Activated gamma-delta T cell treated with anti-CD3 and anti-CD28 coated beads, Interleukin-2, amount 50 U/mL, for 16 hours (primary cell): ENCODE measurements at places on chromosomes 4 and X.
A peak's percentile ranks its signal among the peaks of the same experiment; 100 is the strongest.

DNA sequence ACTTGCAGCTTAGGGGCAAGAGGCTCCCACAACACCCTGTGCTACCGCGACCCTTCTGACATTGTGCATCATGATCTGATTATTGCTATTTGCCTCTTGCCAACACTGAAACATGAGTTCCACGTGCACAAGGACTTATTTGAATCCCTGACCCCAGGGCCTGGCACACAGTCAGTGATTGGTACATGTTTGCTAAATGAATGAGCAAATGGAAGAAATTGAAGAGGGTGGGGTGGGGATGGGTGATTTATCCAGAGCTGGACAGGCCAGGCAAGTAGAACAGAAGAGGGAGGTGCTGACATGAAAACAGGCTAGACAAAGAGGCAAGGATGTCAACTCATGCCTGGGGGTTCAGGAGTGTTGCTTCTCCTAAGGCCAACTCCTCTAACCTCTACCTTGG is 24.9 kb upstream of the RPL39 start:
- no peak for DNase-seq

GRCh38 chr4:177802661-177803060 is 360.4 kb upstream of the AGA start:
- DNase-seq: no peak

DNA sequence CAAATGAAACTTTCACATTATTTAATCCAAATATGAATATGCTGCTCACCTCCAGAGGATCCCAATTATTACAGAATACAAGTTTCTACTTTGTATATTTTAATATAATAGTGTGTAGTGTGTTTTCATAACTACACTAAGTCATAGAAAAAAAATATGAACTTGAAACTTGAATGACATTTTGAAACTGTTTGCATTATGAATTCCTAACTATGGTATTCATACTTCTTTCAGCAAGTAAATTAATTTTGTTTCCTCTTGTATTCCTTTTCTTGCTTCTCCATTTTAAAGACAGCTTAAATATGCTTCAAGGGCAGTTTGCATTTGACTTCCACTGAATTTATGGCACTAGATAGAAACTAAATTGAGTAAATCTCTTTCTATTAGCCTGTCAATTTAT is 177.1 kb downstream of the BMPR1B start:
- DNase-seq: no peak

- no peak for DNase-seq
These were observed 5.5 kb downstream of the TMEM131L start for GRCh38 chr4:153471698-153472093.

GRCh38 chr4:113537628-113538027 is 223.9 kb downstream of the CAMK2D start:
- DNase-seq: no peak

- no peak for DNase-seq
These were observed 61.3 kb upstream of the TXK start for GRCh38 chr4:48195374-48195773.

- peak; percentile 87 for DNase-seq
These were observed 9.9 kb downstream of the TNIP2 start for GRCh38 chr4:2745981-2746806.

DNA sequence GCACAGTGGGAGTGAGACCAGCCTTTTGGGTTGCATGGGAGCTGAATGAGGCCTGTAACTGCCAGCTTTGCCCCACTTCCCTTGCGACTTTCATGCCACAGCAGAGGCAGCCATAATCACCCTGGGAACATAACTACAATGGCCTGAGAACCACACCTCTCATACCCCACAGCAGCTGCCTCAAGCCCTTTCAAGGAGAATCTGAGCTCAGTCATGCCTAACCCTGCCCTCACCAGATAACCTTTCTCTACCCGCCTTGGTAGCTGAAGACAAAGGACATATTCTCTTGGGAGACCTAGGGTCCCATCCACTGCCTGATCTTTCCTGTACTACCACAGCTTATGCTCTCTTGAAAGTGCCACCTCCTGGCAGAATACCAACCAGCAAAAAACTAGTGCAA is 599.9 kb upstream of the IGFBP7 start:
- no peak for DNase-seq

- DNase-seq: no peak
These were observed 110.2 kb downstream of the FAM53A start for GRCh38 chr4:1573830-1574459.

DNA sequence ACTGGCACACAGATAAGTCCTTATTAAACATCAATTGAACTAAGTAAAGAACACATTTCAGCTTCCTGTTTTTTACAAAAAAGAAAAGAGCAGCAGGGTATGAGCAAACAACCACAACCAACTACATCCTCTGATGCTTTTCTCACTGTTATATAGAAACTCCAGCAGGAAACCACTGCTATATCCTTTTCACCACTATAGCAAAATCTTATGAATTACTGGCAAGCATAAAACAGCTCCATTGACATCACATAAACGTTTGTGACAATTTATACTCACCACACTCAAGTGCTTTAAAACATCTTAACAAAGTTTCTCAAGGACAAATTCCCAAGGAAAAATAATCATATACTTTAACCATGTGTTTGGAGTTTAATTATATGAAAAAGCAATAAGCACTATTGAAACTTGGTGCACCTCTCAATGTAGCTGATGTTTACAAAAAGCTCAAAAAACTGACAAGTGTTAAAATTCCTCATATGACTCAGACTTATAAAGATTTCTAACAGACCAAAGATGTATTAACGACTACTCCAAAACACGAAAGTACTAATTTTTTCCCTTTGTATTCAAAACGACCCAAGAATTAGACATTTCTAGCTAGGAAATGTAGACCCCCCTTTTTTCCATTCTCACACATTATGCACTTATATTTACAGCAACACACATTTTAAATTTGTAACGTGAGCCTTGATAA is 12.9 kb downstream of the GPRIN3 start:
- DNase-seq: no peak

- DNase-seq: no peak
These were observed 9.3 kb upstream of the SH3TC1 start for GRCh38 chr4:8189551-8190466.

GRCh38 chr4:25343671-25344070 is 31.1 kb downstream of the ZCCHC4 start:
- no peak for DNase-seq

GRCh38 chr4:25031077-25031621 is 403 bp upstream of the LGI2 start:
- no peak for DNase-seq

GRCh38 chr4:33078145-33078544 is 2358.0 kb downstream of the PCDH7 start:
- no peak for DNase-seq

DNA sequence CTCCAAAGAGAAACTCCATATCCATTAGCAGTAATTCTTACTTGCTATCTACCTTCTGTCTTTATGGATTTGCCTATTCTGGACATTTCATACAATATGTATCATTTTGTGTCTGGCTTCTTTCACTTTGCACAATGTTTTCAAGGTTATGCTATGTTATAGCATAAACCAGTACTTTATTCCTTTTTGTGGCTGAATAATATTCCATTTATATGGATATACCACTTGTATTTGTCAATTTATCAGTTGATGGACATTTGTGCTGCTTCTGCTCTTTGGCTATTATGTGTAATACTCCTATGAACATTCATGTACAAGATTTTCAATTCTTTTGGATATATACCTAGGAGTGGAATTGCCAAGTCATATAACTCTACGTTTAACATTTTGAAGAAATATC is 18.9 kb upstream of the HPSE start:
- no peak for DNase-seq

DNA sequence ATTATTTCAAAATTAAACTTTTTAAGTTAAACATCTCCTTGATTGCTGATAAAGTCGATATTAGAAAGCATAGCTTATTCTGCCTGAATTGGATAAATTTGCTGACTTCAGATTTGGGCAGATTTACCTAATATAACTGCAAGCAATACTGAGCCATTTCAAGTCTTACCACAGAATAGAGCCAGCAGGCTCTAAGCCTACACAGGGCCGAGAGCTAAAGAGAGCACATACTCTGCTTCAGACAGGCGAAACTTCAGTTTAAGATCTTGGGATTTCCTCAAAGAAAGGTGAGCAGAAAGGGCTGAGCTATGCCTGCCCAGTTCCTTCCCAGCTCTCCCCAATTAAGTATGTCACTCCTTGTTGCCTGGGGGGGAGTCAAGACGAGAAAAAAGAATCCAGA is 240.6 kb upstream of the NOCT start:
- no peak for DNase-seq

GRCh38 chr4:109049926-109050325 is 252.5 kb downstream of the COL25A1 start:
- DNase-seq: no peak

DNA sequence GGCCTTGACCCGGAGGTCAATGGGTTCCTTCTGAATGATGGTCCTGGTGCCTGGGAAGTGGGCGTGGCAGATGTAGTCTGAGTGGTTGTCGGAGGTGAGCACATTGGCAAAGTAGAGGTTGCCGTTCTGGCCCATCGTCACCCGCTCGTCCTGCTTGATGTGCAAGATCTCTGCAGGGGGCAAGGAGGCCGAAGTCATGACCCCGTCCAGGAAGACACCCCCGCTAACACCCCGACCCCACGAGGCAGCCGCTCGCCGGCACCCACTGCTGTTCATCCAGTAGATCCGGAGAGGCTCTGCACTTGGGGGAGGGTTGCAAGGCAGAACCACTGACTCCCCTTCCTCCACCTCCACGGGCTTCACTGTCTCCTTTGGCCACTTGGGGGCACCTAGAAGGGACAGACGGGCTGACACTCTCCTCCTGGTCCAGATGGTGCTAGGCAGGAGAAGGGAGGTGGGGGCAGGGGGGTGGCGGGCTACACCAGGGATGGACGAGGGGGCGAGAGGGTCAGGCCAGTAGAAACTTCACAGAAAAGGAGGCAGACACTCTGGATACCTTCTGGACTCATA is 15.1 kb downstream of the L1CAM start:
- DNase-seq: no peak

GRCh38 chr4:81746773-81747172 is 275.1 kb upstream of the RASGEF1B start:
- no peak for DNase-seq

DNA sequence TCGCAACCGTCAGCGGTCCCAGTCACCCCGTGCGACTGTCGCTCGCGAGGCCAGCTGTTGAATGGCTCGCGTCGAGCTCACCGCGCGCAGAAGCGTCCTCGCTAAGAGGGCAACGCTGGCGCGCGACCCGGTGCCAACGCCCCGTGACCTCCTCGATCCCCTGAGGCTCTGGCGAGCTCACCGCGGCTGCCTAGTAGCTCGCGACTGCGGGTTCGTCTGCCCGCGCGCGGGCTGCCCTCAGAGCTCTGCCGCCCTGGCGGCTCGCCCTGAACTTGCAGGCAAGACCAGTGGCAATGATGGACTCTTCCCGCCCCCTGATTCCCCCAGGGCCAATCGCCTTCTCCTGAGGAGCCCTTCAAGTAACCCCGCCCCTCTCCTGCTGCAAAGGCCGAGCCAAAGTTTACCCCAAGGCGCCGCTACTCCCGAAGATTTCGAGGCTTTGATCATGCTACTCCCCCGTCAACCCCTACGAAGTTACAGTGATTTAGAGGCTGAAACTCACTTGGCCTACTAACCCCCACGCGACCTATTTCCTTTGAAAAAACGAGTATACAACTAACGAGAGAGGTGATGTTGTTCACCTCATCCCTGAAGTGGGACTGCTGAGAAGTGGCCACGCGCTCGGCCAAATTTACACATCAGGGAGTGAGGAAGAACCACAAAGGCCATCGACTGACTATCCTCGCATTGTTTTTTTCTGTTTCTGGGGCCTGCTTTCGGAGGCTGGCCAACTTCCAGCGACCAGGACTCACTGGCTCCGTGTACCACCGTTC is 37.5 kb downstream of the PGRMC1 start:
- peak; percentile 8 for DNase-seq

DNA sequence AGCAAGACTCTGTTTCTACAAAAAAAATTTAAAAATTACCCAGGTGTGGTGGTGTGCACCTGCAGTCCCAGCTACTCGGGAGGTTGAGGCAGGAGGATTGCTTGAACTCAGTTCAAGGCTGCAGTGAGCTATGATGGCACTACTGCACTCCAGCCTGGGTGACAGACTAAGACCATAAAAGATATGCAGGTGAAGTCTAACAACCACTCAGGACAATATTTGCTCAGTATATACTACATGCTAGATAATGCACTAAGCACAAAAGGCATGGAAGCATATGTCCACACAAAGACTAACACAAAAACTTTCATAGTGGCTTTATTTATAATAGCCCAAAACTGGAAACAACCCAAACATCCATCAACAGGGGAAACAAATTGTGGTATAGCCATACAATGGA is 57.7 kb upstream of the TXK start:
- DNase-seq: no peak

- no peak for DNase-seq
These were observed 27.0 kb downstream of the MAGEE1 start for GRCh38 chrX:76454456-76454927.

- DNase-seq: no peak
These were observed 13.0 kb upstream of the RHOH start for GRCh38 chr4:40183615-40184411.

DNA sequence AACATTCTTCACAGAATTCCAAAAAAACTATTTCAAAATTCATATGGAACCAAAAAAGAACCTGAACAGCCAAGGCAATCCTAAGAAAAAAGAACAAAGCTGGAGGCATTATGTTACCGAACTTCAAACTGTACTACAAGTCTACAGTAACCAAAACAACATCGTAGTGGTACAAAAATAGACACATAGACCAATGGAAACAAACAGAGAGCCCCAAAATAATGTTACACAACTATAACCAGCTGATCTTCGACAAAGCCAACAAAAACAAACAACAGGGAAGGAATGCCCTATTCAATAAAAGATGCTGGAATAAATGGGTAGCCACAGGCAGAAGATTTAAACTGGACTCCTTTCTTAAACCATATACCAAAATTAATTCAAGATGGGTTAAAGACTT is 1189.6 kb downstream of the PCDH18 start:
- no peak for DNase-seq

DNA sequence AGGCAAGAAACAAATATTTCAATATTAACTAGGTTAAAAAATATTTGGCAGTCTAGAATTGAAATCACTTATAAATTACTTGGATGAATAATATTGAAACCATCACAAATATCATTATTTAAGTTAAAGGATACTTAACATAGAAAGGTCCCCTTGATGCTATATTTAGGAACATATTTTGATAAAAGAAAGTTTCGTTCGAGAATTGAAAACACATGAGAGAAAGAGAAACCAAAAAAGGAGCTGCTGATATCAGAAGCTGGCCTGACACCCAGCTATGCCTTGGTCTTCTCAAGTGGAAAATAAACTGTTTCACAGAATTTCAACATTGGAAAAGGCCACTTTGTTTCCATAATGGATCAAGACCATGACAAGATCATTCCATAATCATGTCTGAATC is 762.4 kb downstream of the DMD start:
- DNase-seq: no peak

DNA sequence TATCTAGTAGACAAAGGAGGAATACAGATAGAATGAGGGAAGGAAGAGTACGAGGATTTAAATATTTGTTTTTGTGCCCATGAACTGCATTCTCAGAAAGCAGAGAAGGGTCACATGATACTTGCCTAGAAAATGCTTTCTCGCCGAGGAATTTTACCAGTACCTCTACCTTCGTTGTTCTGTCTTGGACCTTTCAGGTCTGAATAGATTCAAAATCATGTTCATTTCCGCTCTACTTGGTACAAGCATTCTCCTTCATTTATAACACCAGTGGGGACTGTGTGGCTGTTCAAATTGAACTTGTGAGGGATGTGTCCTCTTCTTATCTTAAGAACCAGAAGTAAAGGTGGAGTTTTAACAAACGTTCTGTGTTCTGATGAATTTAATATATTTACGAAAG is 1.9 kb downstream of the USP38 start:
- DNase-seq: no peak
